ENCODE measurements at places on chromosomes 16 and 17.
A peak's percentile ranks its signal among the peaks of the same experiment; 100 is the strongest.

DNA sequence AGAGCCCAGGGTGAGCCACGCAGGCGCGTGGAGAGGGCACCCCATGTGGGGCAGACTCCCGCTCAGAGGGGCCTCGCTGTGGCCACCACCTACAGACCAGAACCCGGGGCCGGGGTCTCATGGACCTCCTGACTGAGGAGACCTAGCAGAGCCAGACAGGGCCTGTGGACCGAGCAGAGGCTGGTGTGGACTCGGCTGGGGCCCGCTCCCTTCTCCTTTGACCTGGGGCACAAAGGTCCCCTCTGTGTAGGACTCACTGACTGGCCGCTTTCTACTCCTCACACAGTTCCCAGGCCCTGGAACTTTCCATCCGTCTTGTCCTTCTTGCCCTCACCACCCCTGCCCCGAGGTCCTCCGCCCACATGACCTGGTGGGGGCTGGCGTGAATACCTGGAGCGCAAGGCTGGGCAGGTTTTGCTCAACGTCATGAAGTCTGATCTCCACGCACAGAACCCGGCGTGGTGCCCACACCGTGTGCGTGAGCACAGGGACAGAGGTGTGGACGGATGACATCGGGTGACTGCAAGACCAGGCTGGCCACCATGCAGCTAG is 44.7 kb upstream of the ACSF3 start:
- DNase-seq, result no peak

GRCh38 chr17:77786740-77787505 is 171.6 kb upstream of the TNRC6C start:
- no peak for DNase-seq

DNA sequence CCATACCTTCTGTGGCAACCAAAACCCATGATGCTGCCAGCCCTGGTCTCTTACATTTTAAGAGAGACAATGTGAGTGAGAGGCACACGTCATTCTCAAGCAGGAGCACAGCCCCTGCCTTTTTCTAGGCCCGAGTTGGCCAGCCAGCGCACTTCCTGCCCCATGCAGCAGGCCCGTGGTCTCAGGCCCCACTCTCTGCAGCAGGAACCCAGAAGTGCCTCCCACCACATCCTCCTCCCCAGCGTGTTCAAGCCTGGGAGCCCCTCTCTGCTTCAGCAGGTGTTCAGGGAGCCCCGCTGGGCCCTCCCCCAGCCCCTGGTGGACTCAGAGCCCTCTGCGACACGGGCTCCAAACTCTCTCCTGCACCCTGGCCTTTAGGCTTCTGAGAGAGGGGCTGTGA is 30.5 kb downstream of the ITGAE start:
- DNase-seq, result no peak

GRCh38 chr17:30363715-30364202 is 15.0 kb upstream of the CPD start:
- DNase-seq, result no peak

DNA sequence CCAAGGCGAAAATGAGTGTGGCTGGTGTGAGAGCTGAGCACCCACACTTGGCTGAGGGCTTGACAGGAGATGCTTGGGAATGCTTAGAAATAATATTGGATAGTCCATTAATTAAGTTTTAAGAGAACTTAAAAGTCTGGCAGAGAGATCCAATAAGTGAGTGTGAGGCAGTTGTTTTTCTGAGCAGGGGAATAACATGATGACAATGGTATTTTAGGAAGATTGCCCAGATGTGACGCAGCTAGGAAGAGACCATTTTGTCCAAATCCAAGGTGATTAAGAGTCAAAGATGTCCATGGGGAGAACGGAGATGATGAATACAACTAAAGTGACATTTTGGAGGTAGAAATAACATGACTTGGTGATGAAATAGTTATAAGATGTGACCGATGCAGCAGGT is 102.8 kb upstream of the AXIN2 start:
- no peak for DNase-seq

- peak; percentile 93 for DNase-seq
These were observed 20.1 kb downstream of the PIEZO1 start for GRCh38 chr16:88764913-88765349.

- DNase-seq, result no peak
These were observed 17.6 kb upstream of the CDH13 start for GRCh38 chr16:82609140-82609539.

DNA sequence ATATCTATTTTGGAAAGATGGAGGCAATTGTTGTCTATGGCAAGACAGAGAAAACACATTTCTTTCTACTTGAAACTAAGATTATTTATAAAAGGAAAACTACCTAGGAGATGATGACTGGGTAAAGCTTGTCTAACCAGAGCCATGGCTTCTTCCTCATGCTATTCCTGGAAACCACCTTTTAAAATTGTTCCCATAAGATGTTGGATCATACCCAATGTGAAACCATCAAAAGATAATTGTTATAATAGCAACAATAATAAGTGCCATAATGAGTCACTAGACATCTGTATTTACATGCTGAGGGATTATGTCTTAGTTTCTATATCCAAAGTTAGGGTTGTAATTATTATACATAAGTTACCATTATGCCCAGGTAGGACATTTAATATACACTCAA is 428.4 kb downstream of the KCNJ2 start:
- no peak for DNase-seq

GRCh38 chr17:5931616-5932015 is 138.6 kb upstream of the WSCD1 start:
- DNase-seq, result no peak

DNA sequence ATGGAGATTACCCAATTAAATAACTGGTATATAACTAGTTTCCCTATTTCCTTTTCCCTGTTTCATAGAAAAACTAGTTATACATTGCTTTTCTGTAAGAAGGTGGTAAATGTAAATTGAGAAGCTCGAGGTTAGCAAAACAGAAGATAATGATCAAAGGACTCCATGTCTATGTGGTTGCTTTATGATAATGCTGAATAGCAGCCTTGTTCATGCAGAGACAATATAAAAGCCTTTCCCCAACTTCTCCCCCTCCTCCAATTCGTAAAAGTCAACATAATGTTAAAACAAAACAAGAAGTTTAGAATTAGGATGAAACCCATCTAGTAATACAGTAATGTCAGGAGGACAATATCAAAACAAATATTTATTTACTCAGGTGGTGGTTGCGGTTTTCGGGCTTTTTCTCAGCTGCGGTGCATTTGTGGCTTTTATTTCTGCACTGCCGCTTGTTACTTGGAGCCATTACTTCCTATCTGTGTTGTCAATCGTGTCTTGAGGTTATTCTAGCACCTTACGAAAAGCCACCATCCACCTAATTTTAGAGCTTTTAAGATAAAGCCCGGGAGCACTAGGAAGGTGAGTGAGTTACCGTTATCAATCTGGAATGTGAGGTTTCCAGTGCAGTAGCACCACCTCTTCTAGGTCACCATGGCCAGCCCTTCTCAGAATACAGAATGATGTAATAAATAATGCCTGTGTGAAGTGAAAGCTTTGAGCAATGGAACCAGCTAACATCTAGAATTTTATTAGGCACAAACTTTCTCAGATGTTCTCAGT is 297.5 kb downstream of the CDH13 start:
- DNase-seq, result no peak

DNA sequence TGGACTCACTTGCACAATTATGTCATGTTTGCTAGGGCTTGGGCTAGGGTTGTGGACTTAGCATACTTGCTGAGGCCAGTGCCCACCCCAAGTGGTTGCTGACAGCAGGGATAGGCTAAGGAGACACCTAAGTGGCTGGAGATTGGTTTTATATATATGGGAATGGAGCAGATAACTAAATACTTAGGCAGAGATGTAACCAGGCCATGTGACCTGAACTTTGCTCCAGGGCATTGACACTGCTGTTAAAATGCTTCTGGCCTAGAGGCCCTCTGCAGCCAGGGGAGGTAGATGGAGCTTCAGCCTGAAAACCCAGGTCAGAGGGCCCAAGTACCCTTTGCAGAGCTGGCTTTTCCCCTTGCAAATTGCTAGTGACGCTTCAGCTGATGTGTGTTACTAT is 1.4 kb upstream of the ITGB3 start:
- peak; percentile 64 for DNase-seq

DNA sequence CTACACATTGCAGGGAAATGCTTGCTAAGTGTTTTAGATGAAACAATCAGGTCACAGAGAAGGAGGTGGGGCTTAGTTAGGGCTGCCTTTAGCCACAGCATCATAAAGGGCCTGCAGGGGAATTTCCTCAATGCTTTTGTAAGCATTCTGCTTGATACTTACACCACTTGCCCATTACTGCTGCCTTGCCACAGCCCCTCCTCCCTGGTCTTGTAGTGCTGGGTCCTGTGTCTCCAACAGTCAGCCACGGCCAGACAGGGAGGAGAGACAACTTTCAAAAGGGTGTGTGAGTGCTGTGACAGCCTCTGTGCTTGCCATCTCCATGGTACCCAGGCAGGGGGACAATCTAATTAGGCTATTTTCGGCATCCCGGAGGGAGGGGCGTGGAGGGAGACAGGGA is 111.2 kb downstream of the SHISA9 start:
- peak; percentile 15 for DNase-seq

DNA sequence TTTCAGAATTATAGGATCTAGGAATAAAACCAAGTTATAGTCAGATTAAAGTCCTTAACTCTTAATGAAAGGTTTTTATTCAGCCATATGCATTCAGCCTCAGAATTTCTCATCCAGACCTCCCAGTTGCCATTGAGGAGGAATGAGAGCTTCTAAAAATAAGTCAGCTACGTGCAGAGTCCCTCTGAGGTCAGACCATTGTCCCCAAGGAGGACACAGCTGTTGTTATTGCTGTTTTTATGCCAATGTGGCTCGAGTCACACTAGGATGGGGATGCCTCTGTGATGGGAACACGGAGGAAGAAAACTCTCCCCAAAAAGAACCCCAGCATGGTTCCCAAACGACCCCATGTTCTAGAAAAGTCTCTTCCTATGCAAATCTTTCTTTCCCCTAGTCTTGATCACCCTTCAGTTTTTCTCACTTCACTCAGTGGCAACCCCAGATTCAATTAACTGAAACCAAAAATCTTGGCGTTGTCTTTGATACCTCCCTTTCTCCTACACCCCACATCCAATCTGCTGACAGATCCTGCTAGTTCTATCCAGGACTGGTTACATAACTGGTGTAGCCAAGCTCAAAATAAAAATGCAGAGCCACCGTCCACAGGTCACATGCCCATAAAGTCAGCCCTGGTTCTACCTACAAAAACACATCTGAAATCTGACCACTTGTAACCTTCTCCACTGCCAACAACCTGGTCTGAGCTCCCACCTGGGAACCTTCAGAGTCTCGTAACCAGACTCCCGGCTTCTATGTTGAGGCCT is 138.2 kb upstream of the ERCC4 start:
- DNase-seq, result no peak

DNA sequence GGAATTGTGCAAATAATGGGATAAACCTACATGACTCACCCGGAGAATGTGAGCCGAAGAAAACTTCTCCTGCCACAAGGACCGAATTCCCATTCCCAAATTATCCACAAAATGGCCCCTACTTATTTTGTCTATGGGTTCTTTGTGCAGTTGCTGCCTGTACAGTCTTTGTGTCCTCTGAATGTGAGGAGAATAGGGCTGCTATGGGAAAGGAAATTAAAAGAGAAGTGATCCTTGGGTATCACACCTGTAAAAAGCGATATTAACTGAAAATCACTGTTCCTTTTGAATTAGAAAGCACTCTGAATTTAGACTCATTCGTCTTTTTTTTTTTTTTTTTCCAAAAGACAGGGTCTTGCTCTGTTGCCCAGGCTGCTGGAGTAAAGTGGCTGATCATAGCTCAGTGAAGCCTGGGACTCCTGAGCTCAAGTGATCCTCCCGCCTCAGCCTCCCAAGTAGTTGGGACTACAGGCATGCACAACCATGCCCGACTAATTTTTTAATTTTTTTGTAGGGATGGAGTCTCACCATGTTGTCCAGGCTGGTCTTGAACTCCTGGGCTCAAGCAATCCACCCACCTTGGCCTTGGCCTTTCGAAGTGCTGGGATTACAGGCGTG is 45.4 kb downstream of the CHD9 start:
- DNase-seq, result no peak

GRCh38 chr16:54098247-54098646 is 188.3 kb downstream of the IRX3 start:
- no peak for DNase-seq

DNA sequence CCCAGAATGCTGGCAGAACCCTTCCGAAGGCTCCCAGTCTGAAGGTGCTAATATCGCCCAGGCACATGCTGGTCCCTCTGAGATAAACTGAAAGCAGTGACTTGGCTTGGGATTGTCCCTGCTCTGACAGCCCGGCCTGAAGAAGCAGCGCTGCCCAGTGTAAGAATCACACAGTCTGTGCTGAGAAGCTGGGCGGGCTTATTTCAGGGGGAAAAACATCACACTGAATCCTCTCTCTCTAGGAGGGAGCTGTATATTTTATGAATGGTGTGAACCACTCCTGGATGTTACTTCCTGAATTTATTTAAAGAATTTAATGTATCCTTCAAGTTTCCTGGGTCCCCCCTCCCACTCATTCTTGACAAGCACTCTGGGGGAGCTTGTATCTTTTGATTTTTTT is 36.3 kb downstream of the GAS7 start:
- no peak for DNase-seq

DNA sequence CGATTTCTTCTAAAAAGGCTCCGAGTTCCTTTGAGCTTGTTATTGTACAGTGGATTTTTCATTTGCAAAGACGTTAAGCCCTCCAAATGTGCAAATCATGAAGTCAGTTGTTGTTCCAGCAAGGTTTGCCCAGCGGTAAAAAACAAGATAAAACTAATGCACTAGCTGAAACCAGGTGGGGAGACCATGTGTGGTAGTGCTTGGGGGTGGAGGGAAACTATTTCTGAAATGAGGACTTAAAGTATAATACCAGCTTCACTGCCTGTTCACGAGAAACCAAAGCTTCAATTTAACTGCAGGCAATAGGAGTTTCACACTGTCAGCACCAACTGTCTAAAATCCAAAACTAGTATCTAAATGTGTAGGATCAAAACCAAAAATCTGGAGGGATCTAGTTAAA is 22.3 kb downstream of the SMARCE1 start:
- DNase-seq, result no peak

GRCh38 chr16:69542974-69543373 is 22.8 kb upstream of the NFAT5 start:
- no peak for DNase-seq

GRCh38 chr17:4498461-4499397 is at the start of gene SPNS2:
Gene SPNS2, plus strand, starts transcription at chr17:4498881. Its CDS starts 167 bp downstream, at chr17:4499048.
- DNase-seq, result peak; percentile 40

DNA sequence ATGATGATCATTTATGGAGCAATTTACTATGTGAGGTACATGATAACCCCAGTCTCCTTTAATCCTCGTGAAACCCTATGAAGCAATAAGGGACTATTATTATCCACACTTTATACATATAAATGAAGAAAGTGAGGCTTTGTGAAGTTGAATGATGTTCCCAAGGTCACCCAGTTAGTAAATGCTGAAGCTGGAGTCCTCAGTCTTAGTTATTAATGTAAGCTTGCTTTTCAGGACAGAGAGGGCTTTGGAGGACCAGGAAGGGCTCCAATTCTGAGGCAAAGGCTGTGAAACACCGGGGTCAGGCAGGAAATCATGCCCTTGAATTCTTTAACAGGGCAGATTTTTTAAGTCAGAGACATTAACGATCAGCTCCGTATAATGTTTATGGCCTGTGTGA is 36.8 kb downstream of the KSR1 start:
- DNase-seq, result no peak

GRCh38 chr16:17369421-17370222 is 101.1 kb downstream of the XYLT1 start:
- no peak for DNase-seq

GRCh38 chr16:85717393-85718152 is 28.8 kb upstream of the GINS2 start:
- DNase-seq, result peak; percentile 84

GRCh38 chr16:2692251-2692947 is 10.1 kb downstream of the KCTD5 start:
- no peak for DNase-seq

GRCh38 chr17:78676412-78677302 is 99.5 kb upstream of the DNAH17 start:
- DNase-seq, result no peak

Measured in ELF-1 (cell line).